ENCODE measurements at places on chromosomes 5 and 9. TPM values are rescaled to one million over a fixed set of nuclear protein-coding genes. Genes with fewer than 3 reads are reported as not detected.

The FOCAD gene
- total RNA-seq: 50.2 TPM

The SOX30 gene
- 0.52 TPM for total RNA-seq

The PPP3R2 gene
- not detected for total RNA-seq

The CARD9 gene
- 11.5 TPM for total RNA-seq

The FOXD4L4 gene
- total RNA-seq: 0.47 TPM

The RGS7BP gene
- 7.5 TPM for total RNA-seq

The NR5A1 gene
- not detected for total RNA-seq

The SLC34A3 gene
- not detected for total RNA-seq

The PCDHGA4 gene
- total RNA-seq: 4.2 TPM

The SOWAHA gene
- total RNA-seq: 6.8 TPM

The NR2F1 gene
- 64.4 TPM for total RNA-seq

The SPOCK1 gene
- 15.6 TPM for total RNA-seq

The INSL4 gene
- total RNA-seq: not detected

The GRIN3A gene
- 0.05 TPM for total RNA-seq

The SH3RF2 gene
- total RNA-seq: 9.5 TPM

The ANKH gene
- 48.9 TPM for total RNA-seq

The FAM221B gene
- total RNA-seq: 0.26 TPM

The CDX1 gene
- total RNA-seq: not detected

The IFNE gene
- total RNA-seq: 5.4 TPM

The GRXCR2 gene
- not detected for total RNA-seq

The DNAJB5 gene
- 24.2 TPM for total RNA-seq

The IGFBPL1 gene
- total RNA-seq: not detected

The IFNK gene
- total RNA-seq: not detected

The RBM27 gene
- 26.4 TPM for total RNA-seq

All from ureter (tissue), 1 donor.